Activated naive CD4-positive, alpha-beta T cell treated with Interleukin-2 at 50 U/mL for 16 hours (primary cell): ENCODE measurements at places on chromosomes 7 and 10.

GRCh38 chr7:158068853-158069252 is 518.8 kb downstream of the PTPRN2 start:
- no peak for DNase-seq

GRCh38 chr7:84058311-84059076 is 136.1 kb downstream of the SEMA3A start:
- DNase-seq: no peak

- DNase-seq: no peak
Observed at GRCh38 chr10:34768972-34769330, 46.1 kb downstream of the PARD3 start.

- no peak for DNase-seq
Observed at GRCh38 chr7:12655161-12655560, 32.3 kb upstream of the ARL4A start.

- DNase-seq: no peak
Observed at GRCh38 chr10:95422233-95422632, 131.4 kb upstream of the PDLIM1 start.

GRCh38 chr10:20769481-20769880 is 127.6 kb downstream of the NEBL start:
- no peak for DNase-seq

GRCh38 chr7:154929006-154929726 is 73.8 kb downstream of the PAXIP1 start:
- DNase-seq: no peak

DNA sequence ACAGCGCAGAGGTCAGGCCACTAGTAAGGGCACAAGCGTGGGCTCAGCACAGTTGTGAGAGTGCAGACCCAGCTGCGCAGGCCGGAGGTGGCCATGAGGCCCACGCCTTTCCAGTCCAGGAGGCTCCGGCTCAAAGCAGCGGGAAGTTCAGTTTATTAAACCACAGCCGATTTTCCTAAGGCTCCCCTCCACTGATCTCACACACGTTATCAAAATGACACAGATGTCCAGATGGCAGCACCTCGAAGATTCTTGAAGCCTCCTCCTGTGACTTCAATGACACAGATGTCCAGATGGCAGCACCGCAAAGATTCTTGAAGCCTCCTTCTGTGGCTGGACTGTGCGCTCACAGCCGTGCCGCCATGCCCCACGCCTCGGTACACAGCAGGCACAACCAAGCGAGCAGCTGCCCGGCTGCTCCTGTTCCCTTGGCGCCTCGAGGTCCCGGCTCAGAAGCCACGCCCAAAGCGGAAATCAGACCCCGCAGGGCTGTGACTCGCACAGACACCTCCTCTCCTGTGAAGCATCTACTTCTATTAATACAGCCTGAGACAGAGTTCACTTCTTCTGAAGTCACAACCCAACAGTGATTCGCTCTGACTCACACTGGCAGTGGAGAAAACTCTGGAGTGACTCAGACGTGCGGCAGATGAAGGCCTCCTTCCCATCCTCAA is 122.7 kb downstream of the MAD1L1 start:
- peak; percentile 61 for DNase-seq

DNA sequence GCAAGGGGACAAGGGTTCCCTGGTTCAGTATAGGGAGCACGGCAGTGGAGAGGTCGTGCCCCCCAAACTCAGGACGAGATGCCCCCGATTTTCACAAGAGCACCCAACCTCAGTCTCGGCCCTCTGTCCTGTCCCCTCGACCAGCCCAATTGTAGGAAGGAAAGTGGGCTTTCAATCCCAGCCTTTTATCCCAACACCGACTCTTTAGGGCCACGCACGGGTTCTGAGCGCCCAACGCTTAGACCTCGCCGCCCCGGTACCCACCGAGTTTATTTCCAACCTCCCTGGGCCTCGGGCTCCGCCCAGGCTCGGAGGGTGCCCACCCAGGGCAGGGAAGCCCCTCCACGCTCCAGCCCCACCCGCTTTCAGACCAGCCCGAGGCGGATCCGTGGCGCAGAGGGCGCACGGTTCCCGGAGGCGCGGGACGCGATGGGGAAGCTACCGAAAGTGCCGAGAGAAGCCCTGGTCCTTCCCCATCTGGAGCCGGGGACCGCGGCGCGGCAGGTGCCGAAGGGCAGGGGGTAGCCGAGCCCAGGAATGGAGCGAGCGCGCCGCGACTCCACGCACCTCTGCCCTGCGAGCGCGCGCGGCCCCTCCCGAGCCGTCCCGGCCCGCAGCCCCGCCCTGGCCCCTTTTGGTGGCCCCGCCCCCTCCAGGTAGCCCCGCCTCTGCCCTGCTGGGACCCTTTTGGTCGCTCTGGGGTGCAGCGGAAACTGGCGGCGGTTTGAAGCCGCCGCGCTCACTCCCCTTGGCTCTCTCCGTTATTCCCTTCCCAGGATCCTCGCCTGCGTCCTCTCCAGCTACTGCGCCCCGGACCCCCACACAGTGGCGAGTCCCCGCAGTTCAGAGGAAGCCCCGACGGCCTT is 20.4 kb downstream of the GRID2IP start:
- peak; percentile 45 for DNase-seq

- no peak for DNase-seq
Observed at GRCh38 chr7:36765605-36766004, 41.3 kb upstream of the AOAH start.

- DNase-seq: no peak
Observed at GRCh38 chr10:27622596-27622995, 118.5 kb downstream of the RAB18 start.

- no peak for DNase-seq
Observed at GRCh38 chr7:34038816-34039470, 133.6 kb downstream of the BMPER start.

GRCh38 chr7:13153742-13154141 is 466.3 kb downstream of the ARL4A start:
- no peak for DNase-seq

DNA sequence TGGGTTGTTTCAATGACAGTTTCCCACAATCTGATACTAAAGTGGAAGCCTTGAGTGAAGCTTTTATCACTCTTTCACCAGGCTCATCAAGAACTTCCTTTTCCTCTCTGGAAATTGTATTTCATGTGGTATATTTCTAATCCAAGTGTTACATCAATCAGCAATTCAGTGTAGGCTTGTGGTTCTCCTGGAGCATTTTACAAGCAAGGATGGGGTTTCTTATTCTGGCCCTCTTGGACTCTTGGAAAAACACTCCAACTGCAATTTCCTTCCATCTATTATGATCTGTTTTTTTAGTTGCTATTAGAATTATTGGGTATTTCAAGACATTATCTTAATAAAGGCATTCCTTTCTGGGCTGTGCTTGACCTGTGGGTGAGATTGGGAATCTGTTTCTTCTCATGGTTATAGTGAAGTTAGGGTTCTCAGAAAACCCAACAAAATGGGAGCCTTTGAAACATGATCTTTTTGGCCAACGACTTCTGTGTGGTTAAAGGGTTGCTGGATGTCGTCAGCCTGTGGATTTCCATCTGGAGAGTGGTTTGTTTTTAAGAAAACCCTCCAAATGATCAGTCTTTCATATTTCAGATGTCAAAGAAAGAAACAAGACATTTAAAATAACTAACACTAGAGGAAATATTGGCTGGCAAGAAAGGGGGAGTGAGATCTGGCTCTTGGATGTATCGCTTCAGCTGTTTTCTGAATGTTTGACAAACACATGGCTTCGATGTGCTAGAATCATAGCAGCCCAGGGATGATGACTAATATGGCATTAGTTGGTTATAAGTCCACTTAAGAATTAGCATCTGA is 540.2 kb downstream of the LRMDA start:
- DNase-seq: no peak

GRCh38 chr7:138941545-138941944 is 39.6 kb downstream of the KIAA1549 start:
- no peak for DNase-seq

DNA sequence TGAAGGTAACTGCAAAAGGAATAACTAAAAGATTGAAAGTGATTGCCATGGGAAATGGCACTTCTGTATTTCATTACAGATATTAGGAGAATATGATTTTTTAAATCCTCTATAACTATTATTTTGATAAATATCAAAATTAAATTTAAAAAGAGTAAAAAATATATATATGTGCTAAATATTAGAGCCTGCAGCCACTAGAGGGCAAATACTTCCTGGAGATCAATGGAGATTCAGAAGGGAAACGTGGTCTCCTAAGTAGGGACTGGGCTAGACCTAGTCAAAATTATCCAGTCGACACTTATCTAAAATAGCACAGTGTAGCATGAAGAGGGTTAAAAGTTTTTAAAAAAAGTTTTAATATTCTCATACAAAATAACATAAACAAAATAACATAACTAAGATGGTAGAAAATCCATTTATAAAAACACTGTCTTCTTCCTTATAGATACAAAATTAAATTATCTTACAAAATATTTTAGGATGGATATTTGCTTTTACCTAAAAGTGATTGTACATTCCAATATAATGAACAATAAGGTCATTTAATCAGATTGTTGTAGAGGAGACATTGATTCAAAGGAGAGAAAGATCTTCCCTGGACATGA is 434.3 kb downstream of the MDFIC start:
- DNase-seq: no peak

GRCh38 chr7:144534196-144534595 is 130.7 kb upstream of the NOBOX start:
- no peak for DNase-seq

DNA sequence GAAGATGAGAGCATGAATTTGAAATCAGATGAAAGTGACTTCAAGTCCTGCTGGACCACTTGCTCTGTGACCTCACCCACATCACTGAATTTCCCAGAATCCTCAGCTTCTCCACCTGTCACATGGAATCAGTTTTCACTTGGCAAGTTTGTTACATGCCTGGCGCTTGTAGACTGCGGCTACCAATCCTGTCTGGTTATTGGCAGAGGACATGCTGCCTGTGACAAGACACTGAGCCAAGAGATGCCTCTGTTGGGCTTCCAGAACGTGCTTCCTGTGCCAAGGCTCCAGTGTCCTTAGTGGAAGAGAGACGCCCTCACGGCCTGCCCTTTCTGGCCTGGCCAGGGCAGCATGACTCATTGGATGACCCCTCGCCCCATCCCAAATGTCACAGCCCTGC is 4.4 kb upstream of the MYL10 start:
- no peak for DNase-seq

DNA sequence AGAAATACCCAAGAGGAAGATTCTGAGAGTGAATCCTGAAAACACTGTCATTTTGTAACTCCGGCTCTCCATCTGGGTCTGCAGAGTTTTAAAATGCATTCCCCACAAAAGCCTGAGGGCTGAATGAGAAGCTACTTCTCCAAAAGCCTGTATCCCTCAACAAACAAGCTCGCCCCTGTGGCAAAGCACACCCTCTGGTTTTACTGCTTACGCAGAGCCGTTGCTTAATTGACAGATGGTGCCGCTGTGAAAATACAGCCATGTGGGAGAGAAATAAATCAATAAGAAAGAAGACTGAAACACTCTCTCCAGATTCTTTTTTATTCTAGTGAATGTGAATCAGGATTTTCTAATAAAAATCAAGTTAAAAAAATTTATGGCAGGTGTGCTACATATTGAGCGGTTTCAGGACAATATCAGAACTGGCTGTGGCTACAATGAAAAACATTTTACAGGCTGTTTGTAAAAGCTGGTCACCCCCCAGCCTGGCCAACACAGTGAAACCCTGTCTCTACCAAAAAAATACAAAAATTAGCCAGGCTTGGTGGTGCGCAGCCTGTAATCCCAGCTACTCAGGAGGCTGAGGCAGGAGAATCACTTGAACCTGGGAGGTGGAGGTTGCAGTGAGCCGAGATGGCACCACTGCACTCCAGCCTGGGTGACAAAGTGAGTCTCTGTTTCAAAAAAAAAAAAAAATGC is 32.5 kb downstream of the C7orf33 start:
- no peak for DNase-seq

- no peak for DNase-seq
Observed at GRCh38 chr7:27107391-27108381, 5.2 kb upstream of the HOXA2 start.

- DNase-seq: no peak
Observed at GRCh38 chr10:22265839-22266537, 48.2 kb upstream of the EBLN1 start.

DNA sequence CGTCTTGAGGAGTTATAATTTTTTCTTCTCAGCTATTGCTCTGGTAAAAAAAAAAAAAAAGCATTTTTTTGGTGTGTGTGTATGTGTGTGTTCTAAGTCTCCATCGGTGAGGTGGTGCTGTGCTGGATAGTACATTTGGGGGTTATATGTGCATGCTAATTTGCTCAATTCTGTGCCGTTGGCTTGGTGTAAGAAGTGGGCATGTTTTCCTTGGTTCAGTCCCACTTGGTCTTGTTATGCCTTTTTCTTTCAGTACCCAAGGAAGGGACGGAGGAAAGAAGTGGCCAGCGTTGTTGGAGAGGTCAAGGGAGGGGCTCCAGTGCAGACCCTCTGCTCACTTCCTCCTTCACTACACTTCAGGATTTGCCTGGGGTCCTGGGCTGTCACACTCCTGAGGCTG is 20.4 kb downstream of the LRMDA start:
- no peak for DNase-seq

DNA sequence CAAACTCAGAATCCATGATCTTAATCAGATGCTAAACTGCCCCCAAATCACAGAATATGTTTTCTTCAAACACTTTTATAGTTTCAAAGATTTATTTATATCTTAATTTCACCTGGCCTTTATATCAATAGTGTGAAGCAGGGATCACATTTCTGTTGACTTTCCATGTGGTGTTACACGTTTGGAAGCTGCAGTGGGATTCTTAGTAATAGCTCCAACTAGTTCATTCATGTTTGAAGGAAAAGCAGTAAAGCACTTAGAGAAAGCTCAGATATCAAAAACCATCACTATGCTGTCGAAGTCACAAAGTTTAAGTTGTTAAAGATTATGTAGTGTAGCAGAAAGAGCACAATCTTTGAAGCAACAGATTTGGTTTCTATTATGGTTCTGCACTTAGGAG is 16.8 kb downstream of the ENO4 start:
- DNase-seq: no peak

- no peak for DNase-seq
Observed at GRCh38 chr7:44949303-44949702, 29.5 kb downstream of the MYO1G start.

DNA sequence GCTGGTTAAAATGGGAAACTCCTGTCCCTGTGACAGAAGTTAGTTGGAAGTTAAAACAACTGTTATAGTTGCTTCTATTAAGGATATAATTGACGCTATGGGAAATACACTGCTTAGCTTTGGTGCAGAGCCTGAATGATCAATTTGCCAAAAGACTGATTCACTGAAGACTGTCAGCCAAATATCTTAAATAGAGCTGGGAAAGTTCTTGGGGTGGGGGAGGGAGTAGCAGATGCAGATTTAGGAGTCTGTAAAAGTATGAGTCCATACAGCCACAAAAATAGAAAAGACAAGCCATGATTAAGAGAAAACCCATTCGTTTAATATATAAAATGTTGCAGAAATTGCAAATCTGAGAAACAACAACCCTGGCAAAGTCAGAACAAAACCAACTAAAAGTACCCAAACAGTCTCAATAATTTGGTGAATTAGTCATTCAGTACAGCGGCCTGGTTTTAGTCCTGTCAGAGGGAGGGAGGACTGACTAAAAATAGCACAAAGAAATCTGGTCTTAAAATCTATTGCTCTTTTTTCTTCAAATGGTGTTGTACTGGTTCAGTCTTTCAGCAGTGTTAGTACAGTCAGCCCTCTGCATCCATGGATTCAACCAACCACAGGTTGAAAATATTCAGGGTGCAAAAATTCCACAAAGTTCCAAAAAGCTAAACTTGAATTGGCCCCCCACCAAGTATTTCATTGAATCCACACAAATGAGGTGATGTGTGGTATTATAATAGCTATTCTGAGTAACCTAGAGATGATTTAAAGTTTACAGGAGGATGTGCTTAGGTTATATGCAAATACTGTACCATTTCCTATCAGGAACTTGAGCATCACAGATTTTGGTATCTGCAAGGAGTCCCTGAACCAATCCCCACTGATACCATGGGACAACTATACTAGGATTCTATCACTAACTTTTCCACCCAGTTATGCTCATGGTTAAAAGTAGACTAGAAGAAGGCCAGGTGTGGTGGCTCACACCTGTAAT is 30.0 kb downstream of the STK17A start:
- DNase-seq: no peak
